ENCODE measurements at places on chromosomes 6 and 20.

GRCh38 chr6:82217018-82217586, 30.4 kb downstream of the IBTK start:
- no peak for DNase-seq

- DNase-seq: no peak
These were observed 193.6 kb upstream of the CEP162 start for GRCh38 chr6:84421031-84421430.

- DNase-seq: no peak
These were observed 9.7 kb downstream of the LRRN4 start for GRCh38 chr20:6044115-6044514.

- DNase-seq: no peak
These were observed 173.1 kb upstream of the EPHA7 start for GRCh38 chr6:93592417-93592816.

- DNase-seq: no peak
These were observed 27.3 kb upstream of the SPDEF start for GRCh38 chr6:34583461-34583860.

- DNase-seq: no peak
These were observed 443.2 kb upstream of the JARID2 start for GRCh38 chr6:14802514-14803160.

DNA sequence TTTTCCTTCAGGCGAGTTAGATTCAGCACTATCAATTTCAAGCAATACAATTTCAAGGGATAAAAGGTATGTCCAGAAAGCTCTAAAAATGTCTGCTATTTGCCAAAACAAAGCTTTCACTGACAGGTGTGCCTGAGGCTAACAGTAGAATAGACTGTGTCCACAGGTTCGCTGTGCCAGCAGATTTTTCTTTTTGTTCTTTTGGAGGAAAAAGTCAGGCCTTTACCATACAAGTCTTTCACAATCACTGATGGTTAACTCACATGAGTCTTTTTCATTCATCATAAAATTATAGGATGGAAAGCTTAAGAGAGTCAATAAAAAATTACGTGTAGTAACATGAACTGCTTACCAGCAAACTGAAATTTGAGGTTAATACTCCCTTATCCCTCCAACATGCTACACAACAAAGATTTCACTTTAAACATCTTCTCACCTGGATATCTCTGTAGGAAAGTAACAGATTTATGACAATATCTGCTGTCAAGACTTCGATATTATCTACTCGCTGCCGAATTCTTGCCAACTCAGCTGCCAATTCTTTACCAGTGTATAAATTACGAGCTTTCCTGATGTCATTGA, 95.4 kb downstream of the MAP3K5 start:
- DNase-seq: no peak

GRCh38 chr6:44850312-44850711, 462.8 kb downstream of the CDC5L start:
- DNase-seq: no peak

DNA sequence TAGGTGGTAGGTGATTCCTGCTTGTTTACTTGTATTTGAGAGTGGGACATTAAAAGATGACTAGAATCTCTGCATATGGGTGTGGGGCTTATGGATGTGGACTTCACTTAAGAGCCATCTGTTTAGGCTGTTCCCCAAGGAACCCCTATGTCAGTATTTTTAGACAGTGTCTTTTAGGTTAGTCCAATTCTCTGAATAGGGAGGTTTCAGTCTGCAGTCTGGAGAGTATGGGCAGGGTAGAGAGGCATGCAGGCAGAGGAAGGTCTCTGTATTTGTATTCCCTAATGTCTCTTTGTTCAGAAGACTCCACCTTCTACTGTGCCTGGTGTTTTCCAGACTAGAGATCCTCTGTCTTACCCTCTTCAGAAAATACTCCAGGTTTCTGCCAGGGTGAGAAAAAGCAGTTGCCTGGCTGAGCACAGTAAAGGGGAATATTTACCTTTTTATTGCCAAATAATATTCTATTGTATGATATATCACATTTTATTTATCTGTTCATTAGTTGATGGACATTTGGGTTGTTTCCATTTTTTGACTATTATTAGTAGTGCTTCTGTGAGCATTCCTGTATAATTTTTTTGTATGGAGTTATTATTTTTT, 19.1 kb downstream of the SLX4IP start:
- DNase-seq: no peak

DNA sequence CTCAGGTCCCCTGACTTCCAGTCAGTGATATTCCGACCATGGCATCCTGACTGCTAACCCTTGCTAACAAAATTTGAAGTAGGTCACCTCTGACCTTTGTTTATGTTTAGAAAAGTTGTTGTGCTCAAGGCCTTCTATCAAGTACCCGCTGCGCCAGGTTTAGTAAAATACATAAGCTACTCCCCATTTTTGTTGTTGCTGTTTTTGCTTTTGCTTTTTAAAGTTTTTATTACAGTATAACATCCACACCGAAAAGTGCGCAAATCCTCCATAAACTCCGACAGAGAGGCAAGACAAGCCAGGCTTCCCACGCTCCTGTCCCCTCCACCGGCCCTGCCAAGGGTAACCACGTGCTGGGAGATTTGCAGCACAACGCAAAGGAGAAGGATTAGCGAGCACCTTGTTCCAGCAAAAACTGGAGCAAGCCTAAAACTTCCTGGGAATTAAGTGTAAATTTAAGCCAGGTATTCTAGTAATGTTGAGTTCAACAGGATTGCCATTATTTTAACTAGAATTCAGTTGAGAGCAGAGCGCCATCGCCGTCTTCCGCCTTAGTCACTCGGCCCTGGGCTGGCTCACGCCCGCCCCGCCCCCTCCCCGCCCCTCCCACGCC, 17.8 kb upstream of the HMGN4 start:
- no peak for DNase-seq

DNA sequence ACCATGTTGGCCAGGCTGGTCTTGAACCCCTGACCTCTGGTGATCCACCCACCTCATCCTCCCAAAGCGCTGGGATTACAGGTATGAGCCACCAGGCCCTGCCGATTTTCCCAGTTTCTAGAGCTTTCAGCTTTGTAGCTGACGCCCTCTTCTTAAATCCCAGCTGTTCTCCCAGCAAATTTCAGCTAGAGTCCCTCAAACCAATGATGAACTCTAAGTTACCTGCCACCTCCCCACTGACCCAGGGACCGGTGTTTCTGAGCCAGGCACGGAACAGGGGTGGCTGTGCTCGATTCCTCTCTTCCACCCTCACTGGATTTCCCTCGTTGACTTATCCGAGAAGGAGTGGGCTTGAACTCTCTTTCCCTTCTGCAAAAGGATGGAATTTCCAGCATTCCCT, 39.1 kb downstream of the SUN5 start:
- DNase-seq: peak; percentile 24

GRCh38 chr6:72102561-72102960, 216.2 kb downstream of the RIMS1 start:
- DNase-seq: no peak

DNA sequence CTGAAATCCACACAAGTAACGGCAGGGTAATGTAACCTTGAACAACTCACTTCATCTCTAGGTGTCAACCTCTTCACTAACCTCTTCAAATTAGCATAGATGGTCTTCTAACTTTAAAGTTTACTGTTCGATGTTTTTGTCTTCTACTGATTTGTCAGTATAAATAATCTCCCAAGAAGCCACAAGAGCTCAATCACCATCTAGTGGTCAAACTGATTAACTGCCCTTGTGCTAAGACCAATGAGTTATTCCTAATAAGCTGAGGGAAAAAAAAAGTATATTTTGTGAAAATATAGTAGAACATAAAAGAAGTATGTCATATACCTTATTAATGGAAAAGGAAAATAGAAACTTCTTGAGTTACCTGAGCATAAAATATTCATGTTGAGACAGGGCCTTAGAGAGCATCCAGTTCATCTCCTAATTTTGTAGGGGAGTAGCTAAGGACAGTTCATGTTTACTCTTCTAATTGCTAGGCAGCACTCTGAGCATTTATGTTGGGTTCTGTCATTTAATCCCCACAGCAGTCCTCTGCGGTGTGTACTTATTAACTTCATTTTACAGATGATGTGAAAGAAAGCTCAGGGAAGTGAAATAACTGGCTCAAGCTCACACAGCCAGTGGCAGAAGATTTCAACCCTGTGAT, 317.1 kb downstream of the ESR1 start:
- DNase-seq: peak; percentile 57

GRCh38 chr6:3284436-3284876, 25.7 kb downstream of the PSMG4 start:
- DNase-seq: no peak

GRCh38 chr20:24438331-24438730, 31.1 kb upstream of the SYNDIG1 start:
- no peak for DNase-seq

DNA sequence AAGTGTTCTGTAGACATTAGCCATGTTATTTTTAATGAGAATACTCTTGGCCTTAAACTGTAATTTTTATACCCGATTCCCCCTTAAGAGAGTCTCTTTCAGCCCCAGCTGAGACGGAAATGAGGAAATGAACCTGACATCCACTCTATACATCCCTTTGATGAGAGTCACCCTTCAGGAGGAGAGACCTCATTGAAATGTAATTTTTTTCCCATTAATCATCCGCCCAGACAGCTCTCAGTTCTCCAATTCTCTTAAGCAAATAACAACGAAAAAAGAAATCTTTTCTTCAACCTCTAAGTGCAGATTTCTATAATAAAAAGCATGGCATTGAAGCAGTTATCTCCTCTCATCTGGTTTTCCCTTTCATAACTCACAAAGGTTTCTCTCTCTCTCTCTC, 243.8 kb upstream of the PMEPA1 start:
- DNase-seq: no peak

DNA sequence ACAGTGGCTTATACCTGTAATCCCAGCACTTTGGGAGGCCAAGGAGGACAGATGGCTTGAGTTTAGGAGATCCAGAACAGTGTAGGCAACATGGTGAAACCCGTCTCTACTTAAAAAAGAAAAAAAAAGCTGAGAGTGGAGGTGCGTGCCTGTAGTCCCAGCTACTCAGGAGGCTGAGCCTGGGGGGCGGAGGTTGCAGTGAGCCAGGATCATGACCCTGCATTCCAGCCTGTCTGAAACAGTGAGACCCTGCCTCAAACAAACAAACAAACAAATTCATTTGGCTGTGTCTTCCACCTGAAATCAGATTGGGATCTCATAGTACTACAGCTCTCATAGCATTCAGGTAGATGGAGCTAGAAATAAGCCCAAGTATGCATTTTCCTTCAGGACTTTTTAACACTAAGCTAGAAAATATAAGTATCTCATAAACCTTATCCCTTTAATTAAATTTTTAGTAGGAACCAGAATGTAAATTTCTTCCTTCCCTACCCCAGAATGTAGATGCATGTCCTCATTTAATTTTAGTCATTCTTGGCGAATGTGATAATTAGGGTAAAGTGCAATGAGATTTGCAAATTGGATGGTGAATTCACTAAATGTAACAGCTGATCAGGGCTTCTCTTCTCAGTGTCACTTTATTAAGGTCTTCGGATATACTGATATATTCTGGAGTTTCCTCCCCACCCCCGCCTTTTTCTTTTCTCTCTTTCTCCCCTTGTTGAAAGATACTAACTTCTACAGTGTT, 190.4 kb downstream of the CDKAL1 start:
- DNase-seq: no peak

DNA sequence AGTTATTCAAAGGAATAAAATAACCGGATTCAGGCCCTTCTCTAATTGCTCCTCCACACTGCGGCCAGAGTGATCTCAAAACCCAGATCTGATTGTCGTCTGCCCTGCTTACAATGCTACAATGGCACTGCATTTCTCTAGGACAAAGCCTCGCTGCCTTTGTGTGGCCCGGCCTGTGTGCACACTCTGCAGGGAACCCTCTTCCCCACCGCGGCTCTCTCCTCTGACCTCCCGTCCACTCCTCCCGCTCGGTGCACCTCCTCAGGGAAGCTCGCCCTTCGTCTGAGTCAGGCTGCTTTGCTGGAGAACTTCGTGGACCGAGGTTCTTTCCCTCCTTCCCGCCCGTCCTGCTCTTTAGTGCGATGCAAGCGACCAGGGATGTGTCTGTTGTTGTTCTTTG, 101.6 kb upstream of the SNX9 start:
- no peak for DNase-seq

- DNase-seq: peak; percentile 27
These were observed 75.9 kb downstream of the ERMARD start for GRCh38 chr6:169827290-169827717.

DNA sequence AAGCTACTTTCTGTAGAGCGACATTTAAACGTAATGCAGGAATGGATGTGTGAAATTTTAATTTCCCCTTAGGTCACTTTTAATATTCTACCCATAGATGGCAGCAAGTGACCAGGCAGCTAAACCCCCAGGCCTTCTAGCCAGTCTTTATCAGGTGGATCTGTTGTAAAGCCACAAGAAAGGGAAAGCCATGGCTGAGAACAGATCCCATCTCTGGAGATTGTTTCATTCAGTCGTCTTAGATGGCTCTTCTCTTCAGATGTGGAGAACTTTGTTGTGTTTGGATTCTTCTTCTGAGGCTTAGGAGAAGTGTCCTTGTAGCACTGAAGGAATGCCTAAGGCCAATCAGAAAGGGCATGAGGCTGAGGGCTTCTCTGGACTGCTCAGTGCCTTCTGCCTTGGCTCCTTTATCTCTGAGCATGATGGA, 15.8 kb upstream of the RNF182 start:
- peak; percentile 42 for DNase-seq

GRCh38 chr6:148968771-148969602, 222.2 kb downstream of the UST start:
- DNase-seq: no peak

GRCh38 chr20:63941282-63942081, 14.7 kb downstream of the UCKL1 start:
- no peak for DNase-seq

DNA sequence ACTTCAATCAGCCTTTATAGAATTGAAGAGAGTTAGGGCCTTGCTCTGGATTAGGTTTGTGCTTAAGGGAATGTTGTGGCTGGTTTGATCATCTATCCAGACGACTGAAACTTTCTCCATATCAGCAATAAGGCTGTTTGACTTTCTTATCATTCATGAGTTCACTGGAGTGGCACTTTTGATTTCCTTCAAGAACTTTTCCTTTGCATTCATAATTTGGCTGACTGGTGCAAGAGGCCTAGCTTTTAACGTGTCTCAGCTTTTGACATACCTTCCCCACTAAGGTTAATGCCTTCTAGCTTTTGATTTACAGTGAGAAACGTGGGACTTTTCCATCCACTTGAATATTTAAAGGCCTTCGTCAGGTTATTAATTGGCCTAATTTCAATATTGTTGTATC, 461.8 kb downstream of the CDKAL1 start:
- no peak for DNase-seq

Measured in SJSA1 (cell line).